Central memory CD4-positive, alpha-beta T cell (primary cell): ENCODE measurements at places on chromosomes 1 and 21.

- DNase-seq = no peak
Observed at GRCh38 chr21:26055010-26055409, 115.6 kb downstream of the APP start.

DNA sequence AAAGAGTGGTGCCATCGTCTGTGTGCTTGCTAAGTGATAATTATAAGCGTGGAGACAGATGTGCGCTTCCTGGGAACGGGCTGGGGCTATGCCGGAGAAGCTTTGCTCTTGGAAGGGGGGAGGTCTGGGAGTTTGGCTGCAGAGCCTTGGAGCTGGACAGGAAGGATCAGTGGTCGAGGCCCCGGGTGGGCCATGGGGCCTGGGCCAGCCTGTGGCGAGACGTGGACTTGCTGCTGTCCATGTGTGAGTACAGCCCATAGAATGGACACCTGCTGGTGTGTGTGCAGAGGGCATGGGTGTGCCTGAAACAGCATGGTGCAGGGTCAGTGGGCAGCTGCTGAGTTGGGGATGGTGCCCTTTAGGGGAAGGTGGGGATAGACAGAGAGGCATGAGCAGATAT lies 121.3 kb downstream of the PCBP3 start:
- no peak for DNase-seq

DNA sequence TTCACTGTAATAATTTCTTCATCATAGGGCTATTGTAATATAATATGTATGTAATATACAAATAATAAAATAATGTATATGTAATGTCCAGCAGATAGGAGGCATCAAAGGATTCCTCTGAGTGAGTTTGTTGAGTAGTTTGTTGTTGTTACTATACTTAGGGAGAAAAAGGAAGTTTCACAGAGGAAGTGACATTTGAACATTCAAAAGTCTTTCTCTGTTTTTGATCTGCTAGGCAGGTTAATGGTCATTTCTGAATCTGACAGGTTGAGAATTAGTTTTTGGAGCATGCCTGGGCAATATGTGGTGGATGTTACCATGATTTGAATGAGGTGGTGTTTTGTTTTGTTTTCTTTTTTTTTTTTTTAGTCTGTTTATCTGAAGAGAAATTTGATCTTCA lies 102.1 kb downstream of the NRDC start:
- no peak for DNase-seq

GRCh38 chr21:42561762-42562650 lies 48.4 kb downstream of the SLC37A1 start:
- DNase-seq = no peak

- DNase-seq = no peak
Observed at GRCh38 chr1:35345439-35345981, 77.0 kb downstream of the ZMYM4 start.
